ENCODE measurements at places on chromosomes 1 and 21.

- no peak for DNase-seq
These were observed 26.5 kb downstream of the SCCPDH start for GRCh38 chr1:246750752-246751151.

DNA sequence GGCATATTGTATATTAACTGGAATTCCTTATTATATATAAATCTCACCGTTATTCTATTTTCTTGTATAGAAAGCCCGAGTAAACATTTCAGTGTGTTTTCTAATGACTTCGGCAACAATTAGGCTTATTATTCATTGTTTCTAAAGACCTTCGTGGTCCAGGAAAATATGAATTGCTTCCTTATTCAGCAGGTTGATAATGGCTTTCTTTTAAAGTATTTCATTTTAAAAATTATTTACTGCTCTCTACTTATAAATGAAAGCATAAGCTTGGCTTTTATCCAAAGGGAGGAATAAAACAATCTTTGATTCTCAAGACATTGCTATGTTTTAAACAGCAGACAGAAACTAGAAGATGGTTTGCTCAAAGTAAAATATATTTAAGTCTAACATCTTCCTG, 198.4 kb upstream of the RGS18 start:
- DNase-seq, result no peak

DNA sequence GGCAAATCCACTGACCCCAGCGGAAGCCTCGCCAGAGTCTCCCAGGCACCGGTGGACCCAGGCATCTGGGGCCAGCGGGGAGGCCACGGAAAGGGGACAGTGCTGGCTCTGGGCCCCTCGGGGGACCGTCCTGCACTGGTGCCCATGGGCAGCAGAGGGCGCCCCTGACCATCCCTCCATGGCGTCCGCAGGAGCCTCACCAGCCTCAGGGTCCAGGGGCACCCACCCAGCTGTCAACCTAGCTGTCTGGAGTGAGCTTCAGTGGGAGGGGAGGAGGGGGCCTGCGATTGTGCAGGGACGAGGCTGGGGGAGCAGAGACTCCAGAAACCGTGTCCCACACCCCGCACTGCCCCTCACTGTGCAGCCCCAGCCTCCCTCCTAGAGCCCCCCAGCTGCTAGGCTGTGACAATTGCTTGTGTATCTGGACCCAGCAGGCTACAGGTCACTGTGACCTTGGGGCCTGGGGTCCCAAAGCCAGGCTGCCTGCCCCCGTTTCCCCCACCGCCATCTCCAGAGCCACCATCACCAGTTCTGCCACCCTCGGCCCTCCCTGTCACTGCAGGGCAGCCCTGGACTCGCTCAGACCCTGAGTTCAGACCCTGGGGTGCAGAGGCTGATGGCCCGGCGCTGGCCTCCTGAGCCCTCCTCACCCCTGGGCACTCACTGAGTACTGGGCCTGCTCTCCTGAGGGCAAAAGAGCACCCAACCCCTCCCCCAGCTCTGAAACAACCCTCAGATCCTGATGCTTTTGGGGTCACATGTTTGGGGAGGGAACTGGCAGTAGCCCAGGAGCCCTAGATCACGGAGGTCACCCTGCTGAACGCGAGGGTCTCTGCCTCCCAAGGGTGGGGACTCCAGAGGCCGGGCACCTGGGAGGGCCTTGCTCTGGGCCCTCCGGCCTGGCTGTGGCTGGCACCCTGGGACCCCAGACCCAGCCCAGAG, 10.6 kb upstream of the COL6A1 start:
- DNase-seq, result peak; percentile 67

DNA sequence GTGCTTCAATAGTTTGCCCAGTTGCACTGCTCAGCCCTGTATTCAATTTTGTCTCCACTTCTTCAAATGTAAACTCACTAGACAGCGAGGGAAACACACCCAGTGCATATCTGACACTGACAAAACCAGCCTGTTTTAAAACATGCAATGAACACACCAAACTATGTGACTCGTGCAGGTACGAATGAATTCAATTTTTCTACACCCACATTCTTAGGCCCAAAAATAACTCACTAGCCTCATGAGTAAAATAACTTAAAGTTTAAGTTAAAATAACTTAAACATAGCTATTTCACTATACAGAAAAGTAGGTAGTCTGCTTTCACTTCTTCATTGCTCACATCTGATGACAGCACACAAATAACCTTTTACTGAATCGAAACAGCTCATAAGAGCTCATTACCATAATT, 21.1 kb downstream of the TTC13 start:
- no peak for DNase-seq

DNA sequence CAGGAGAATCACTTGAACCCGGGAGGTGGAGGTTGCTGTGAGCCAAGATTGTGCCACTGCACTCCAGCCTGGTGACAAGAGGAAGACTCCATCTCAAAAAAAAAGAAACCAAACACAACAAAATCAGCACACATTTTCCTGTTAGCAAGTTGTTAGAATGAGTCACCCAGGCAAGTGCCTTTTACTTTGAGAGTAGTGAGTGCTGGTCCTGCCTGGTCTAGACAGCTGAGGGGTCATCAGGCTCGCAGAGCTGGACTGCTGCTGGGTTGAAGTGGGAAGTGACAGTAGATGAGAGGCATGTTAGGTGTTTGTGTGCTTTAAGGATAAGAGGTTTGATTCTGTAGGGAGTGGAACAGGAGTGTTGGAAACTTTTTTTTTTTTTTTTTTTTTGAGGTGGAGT, 31.9 kb downstream of the GNPAT start:
- no peak for DNase-seq

GRCh38 chr1:109425391-109426280, 612 bp downstream of the PSMA5 start:
- peak; percentile 48 for DNase-seq

- DNase-seq, result no peak
These were observed 13.3 kb upstream of the PDC start for GRCh38 chr1:186474208-186474607.

DNA sequence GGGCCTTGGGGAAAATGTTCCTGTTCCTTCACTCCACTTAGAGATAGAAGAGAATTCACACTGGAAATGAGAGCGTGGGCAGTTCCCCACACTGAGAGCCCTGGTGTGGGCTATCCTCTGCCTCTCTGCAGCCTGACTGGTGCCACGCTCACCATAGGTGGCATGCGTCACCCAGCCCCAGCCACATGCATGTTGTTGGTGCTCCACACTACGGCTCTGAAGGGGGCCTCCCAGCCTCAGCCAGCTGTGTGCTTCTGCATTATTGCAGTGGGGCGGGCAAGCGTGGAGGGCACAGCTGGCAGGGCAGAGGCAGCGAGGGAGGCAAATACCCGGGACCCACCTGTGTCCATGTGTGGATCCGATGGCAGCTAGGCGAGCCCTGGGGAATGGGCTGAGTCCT, 14.7 kb upstream of the RASSF5 start:
- no peak for DNase-seq

- DNase-seq, result no peak
These were observed 297.6 kb downstream of the HHAT start for GRCh38 chr1:210626341-210626740.

DNA sequence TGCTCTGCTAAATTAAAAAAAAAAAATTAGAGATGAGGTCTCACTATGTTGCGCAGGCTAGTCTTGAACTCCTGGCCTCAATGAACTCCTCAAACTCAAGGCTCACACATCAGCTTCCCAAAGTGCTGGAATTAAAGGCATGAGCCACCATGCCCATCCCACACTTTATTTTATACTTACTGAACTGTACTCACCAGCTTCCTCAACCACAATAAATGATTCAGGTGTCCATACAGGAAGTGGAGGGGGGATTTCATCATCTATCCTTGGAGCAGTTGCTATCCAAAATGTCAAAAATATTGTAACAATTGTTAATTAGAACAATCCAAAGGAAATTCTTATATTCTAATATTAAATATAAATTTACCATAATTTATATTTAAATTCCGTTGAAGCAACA, 22.4 kb upstream of the RSBN1 start:
- DNase-seq, result no peak

- no peak for DNase-seq
These were observed 333.5 kb downstream of the SIPA1L2 start for GRCh38 chr1:232296461-232296860.

DNA sequence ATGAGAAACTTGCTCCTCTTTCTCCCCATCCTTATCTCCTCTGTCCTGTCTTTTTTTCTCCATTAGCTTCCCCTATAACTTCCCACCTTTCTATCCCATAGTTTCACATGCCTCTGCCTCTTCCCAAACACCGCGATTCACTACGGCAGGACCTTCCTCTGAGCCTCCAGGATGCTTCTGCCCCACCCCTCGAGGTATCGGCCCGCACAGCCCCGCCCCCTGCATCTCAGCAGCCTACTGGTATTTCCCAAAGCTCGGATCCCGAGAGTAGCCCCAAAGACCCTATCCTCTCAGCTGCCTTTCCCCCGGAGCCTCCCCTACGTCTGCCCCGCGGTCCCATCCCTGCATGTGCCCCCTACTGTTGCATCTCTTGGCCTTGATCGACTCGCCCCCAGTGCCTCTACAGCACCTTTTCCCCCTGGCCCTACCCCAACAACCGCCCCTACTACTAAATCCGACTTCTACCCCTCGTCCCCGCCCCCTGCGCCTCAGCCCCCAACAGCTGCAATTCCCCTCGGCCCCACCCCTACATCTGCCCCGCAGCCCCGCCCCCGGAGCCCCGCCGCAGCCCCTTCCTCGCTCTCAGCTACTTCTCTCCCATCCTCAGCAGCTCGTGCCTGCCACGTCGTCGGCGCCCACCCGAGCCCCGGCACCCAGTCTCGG, 512 bp downstream of the PIAS3 start:
- peak; percentile 84 for DNase-seq

DNA sequence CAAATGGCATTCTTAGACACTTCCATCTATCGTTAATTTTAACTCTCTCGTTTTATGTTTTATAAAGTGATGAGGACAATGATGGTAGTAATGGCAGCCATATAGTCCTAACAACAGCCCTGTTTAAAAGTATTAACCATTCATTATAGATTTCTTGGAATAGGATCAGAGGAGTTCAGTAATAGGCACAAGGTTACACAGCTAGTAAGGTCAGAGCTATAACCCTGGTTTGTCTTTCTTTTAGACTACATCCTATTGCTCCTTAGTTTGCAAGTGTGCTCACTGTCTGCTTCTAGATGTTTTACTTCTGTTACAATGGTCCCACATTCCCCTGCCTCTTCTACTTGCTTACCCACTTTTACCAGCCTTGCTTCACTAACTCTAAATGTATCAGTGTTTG, 50.9 kb downstream of the TLCD4 start:
- no peak for DNase-seq

DNA sequence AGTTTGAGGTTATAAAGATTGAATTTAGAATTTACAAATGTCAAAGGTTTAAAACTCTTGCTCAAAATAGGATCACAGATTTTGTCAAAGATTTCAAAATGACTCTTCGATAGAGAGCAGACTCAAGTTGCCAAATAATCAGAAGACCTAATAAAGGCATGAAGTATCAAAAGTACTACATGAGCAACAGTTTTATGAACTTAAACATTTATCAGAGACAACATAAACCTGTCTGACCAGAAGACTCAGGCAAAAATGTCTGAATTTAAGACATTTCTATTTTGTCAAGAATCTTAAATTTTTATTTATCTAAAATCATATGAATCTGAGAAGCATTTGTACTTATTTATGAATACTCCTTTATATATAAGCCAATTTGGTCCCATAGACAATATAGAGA, 330.9 kb downstream of the PTPRU start:
- DNase-seq, result no peak

DNA sequence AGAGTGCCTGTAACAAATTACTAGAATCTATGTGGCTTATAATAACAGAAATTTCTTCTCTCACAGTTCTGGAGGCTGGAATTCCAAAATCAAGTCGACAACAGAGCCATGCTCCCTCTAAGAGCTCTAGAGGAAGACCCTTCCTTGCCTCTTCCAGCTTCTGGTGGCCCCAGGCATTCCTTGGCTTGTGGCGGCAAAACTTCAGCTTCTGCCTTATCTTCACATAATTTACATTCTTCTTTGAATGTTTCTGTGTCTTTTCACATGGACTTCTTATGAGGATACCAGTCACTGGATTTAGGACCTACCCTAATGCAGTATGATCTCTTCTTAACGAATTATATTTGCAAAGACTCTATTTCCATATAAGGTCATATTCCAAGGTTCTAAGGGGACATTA, 324.4 kb downstream of the PCP4 start:
- DNase-seq, result no peak

DNA sequence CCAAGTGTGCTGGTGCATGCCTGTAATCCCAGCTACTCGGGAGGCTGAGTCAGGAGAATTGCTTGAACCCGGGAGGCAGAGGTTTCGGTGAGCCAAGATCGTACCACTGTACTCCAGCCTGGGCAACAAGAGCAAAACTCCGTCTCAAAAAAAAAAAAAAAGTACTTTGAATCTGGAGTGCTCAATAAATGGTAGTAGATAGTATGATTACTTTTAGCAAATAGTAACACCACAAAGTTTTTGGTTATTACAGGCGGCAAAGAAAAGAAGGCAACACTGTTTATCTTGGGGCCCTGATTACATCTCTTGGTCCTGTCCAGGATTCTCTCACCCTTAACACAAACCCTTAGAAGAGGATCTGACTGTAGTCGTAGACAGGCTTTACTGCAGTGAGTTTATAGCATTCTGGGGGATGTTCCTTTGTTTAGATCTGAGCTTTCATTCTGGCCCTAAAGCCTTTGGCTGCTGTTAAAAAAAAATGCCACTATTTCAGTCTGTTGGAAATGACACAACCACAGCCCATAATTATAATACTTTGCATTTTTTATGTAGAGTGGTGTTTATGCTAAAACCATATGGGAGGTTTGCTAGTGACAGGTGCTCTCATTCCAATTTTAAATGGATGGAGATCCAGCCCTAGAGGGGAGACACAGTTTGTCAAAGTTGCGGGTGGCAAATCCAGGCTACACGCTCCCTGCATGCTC, 79.7 kb upstream of the SLC2A1 start:
- peak; percentile 8 for DNase-seq

- peak; percentile 92 for DNase-seq
These were observed at the start of gene RAB13 for GRCh38 chr1:153985941-153986761. Gene RAB13 (minus strand): TSS chr1:153986339. CDS start chr1:153986236, 103 bp downstream.

DNA sequence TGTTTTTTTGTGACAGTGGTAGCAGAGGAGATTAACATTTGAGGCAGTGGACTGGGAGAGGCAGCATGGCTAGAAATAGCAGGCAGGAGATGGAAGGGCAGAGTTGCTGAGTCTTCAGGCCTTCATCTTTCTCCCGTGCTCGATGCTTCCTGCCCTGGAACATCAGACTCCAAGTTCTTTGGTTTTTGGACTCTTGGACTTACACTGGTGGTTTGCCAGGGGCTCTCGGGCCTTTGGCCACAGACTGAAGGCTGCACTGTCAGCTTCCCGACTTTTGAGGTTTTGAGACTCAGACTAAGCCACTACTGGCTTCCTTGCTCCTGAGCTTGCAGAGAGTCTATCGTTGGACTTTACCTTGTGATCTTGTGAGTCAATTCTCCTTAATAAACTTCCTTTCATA, 24.2 kb upstream of the LEFTY2 start:
- DNase-seq, result no peak

GRCh38 chr1:89659322-89660081, 26.6 kb downstream of the LRRC8C start:
- DNase-seq, result no peak

DNA sequence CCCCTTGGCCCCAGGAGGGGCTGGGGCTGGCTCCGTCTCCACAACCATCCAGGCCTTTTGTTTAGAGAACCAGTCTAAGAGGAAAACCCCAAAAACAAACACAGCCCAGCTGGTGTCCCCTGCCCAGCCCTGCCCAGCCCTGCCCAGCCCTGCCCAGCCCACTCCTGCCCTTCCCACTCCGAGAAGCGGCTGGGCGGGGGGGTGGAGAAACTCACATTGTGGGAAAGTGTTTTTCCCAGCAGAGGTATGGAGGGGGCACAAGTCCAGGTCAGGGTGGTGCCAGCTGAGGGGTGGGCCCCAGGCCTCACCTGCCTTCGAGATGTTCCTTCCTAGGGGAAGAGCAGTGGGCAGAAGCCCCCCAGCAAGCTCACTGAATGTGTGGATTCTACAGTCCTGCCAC, 10.0 kb upstream of the FAM131C start:
- peak; percentile 26 for DNase-seq

- no peak for DNase-seq
These were observed 59.7 kb downstream of the MYOM3 start for GRCh38 chr1:24052220-24052619.
